ENCODE measurements at places on chromosomes 4 and X. TPM values are rescaled to one million over a fixed set of nuclear protein-coding genes. Genes with fewer than 3 reads are reported as not detected.

- no peaks in the 10 kb centered on the region for H3K36me3 ChIP-seq
- peak overlapping the region; percentile 40 for H3K27ac ChIP-seq
- H3K4me3 ChIP-seq = peak overlapping the region; percentile 74
These were observed 45.9 kb upstream of the CDKN2AIP start for GRCh38 chr4:183398298-183399125.

DNA sequence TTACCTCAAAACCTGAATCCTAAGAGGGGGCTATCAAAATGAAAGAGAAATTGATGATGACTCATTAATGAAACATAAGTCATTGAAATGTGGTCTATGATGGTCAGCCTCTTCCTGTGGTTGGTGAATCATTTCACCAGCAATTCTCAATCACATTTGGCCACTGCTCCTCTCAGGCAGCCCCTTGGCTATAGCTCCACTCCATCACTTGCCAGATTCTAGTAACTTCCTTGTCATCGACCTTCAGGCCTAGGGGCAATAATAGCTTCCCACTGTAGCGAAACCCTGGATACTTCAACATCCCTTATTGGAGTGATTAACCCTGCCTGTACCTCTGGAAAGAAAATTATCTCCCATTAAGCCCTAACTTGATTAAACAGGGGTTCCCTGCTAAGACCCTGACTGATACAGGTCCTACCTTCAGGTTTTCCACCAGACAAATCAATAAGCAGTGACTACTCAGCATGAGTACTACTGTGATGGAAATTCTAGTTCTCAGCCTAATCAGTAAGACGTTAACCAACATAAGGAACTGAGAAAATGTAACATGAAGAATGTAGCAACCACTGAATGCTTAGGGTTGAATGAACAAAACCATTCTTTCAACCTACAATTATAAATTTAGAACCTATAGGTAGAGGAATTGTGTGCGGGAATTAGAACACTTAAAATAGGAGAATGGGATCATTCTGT is 30.4 kb downstream of the ADH7 start:
- no peaks in the 10 kb centered on the region for H3K27me3 ChIP-seq
- peak overlapping the region; percentile 76 for H3K27ac ChIP-seq

DNA sequence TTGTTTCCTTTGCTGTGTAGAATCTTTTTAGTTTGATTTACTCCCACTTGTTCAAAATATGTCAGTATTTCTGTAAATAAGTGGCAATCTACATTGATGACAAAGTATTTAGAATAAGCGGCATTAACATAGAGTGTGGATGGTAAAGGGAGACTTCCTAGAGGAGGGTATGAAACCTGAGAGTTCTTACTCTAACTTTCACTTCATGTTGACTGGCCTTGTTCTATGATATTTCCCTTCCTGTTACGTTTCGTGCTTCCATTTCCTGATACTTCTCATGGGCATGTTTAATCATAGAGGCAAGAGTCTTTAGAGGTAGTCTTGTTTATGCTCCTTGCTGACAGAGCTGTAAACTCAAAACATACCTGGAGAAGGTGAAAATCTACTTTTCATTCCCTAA is 408.9 kb downstream of the GLUD2 start:
- no peaks in the 10 kb centered on the region for H3K4me1 ChIP-seq
- H3K36me3 ChIP-seq = no peaks in the 10 kb centered on the region
- no peak for DNase-seq
- no peak overlapping the region for H3K27ac ChIP-seq
- H3K4me3 ChIP-seq = no peak overlapping the region

DNA sequence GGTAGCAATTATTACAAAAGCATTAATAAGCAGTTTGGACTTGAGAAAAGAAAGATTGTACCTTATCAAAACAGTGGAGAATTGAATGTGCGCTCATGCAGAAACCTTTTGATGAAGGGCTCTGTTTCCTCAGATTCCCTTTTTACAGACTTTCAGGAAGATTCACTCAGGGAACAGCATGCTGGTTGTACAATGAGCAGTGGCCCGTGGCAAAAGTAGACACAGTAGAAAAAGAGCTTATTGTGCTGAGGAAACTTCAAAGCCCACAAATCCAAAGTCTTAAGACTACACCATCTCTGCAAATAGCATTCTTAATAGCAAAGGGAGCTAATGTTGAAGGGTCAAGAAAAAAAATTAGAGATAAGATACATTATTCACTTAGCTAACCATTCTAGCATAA is 858.9 kb downstream of the PDHA2 start:
- no peaks in the 10 kb centered on the region for H3K36me3 ChIP-seq
- no peaks in the 10 kb centered on the region for H3K4me1 ChIP-seq
- H3K27me3 ChIP-seq = no peaks in the 10 kb centered on the region
- no peak overlapping the region for H3K4me3 ChIP-seq
- no peak for DNase-seq
- no peak overlapping the region for H3K27ac ChIP-seq

GRCh38 chrX:40471965-40472648 is 108.7 kb upstream of the ATP6AP2 start:
- H3K27me3 ChIP-seq = peaks cover 96% of the 10 kb centered on the region
- no peak overlapping the region for H3K27ac ChIP-seq
- peak; percentile 25 for DNase-seq
- peaks cover 4% of the 10 kb centered on the region for H3K4me1 ChIP-seq
- H3K36me3 ChIP-seq = no peaks in the 10 kb centered on the region

DNA sequence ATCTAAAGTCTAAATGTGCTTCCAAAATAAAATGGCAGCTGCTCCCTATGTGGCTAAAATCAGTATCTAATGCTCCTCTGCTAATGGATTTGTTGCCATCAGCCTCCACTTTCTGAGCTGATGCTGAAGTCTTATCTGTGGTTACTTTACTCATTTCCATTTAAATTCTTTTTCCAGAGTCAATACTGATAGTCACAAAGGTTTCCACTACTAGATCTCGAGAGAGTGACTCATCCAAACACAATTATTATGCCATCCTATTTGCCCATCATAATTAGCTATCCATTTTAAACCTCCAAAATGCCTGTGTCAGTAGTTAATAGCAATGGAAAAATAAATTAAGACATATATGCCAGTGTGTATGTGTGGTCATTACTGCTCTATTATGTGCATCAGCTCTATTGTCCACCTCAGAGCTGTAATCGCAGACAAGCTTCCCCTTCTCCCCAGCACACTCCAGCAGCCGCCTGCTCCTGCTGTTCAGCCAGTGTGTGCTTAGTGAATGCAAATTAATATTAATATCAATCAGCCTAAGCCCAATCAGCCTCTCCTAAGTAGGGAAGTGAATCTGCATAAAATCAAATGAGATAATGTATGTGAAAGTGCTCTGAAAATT is 199.8 kb upstream of the ZIC3 start:
- no peaks in the 10 kb centered on the region for H3K27me3 ChIP-seq
- no peak for DNase-seq
- no peak overlapping the region for H3K4me3 ChIP-seq
- no peaks in the 10 kb centered on the region for H3K36me3 ChIP-seq

P2RY8 gene
- total RNA-seq = not detected

DNA sequence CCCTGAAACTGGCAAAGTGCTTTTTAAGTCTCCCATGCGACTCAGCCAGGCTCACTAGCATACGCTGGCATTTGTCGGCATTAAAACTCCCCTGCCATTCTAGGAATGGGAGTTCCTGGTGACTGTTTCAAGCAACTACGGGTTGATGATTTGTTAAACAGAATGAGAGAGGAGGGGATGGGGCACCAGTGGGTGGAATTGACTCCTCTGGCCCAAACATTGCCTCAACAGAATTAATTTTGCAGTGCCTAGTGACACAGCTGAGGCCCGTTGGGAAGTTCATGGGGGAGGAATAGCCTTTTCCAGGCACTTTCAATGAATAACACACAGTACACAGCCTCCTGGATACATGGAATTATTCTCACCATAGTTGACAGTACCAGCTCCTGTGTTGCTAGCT is 30.1 kb downstream of the NEUROG2 start:
- no peak overlapping the region for H3K27ac ChIP-seq
- no peak overlapping the region for H3K4me3 ChIP-seq
- no peak for DNase-seq
- H3K4me1 ChIP-seq = no peaks in the 10 kb centered on the region

THAP9 gene
- 3.6 TPM for total RNA-seq

- no peak overlapping the region for H3K4me3 ChIP-seq
- peaks cover 9% of the 10 kb centered on the region for H3K4me1 ChIP-seq
- H3K27me3 ChIP-seq = no peaks in the 10 kb centered on the region
These were observed 142.0 kb downstream of the SLC10A7 start for GRCh38 chr4:146379744-146380143.

FGF2 gene
- 134 TPM for total RNA-seq

DKK2 gene
- total RNA-seq = 0.07 TPM

DNA sequence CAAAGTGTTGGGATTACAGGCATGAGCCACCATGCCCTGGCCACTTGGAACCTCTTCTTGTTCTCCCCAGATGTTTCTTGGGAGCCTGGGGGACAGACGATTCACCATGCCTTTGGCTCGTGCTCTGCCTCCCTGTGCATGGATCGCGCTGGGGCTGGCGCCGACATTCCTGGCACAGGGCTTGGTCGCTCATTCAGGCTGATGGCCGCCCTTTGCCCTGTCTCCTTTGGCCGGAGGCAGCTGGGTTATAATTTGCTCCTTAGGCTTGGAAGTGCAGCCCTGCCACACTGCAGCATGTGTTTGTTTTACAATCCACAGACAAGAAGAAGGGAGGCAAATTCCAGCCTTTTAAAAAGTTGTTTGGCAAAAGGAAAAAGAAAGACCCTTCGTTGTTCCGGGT is 115.3 kb downstream of the AASDH start:
- no peak for DNase-seq
- no peak overlapping the region for H3K27ac ChIP-seq
- H3K4me1 ChIP-seq = peaks cover 6% of the 10 kb centered on the region
- H3K36me3 ChIP-seq = no peaks in the 10 kb centered on the region
- no peak overlapping the region for H3K4me3 ChIP-seq

WNK3 gene
- not detected for total RNA-seq

FAM149A gene
- total RNA-seq = 1.3 TPM

DNA sequence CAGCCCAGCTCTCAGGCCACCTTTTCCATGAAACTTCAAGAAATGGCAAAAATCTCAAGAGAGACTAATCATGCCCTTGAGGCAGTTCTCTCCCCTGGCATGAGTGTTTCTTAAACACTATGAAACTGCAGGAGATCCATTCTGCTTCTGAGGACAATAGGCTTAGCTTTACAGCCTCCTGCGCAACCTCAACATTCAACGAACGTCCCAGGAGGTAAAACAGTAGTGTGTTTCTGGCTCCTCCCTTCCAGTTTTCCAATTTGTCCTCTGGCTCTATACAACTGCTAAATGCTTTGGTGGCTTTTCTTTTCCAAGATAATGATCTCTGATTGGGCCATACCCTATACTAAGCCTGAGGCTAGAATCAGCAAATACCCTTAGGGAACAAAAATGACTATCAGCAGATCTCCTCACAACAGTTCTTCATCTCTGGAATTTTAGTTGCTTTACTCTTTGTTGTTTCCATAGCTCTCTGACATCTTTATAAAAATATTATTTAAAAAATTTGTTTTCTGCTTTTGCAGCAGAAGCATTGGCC is 87.0 kb upstream of the FAT1 start:
- no peaks in the 10 kb centered on the region for H3K27me3 ChIP-seq
- no peak overlapping the region for H3K27ac ChIP-seq
- no peak for DNase-seq
- no peak overlapping the region for H3K4me3 ChIP-seq
- no peaks in the 10 kb centered on the region for H3K36me3 ChIP-seq

TRPC5OS gene
- total RNA-seq = not detected

UGT2B7 gene
- total RNA-seq = not detected

GRCh38 chr4:159290321-159291030 is 187.6 kb downstream of the RAPGEF2 start:
- H3K27me3 ChIP-seq = no peaks in the 10 kb centered on the region
- H3K4me1 ChIP-seq = peaks cover 37% of the 10 kb centered on the region
- H3K27ac ChIP-seq = peak overlapping the region; percentile 65
- DNase-seq = no peak
- no peak overlapping the region for H3K4me3 ChIP-seq
- H3K36me3 ChIP-seq = peaks cover 6% of the 10 kb centered on the region

- peaks cover 12% of the 10 kb centered on the region for H3K4me1 ChIP-seq
- H3K27ac ChIP-seq = no peak overlapping the region
- no peak for DNase-seq
- H3K36me3 ChIP-seq = no peaks in the 10 kb centered on the region
These were observed 222 bp downstream of the SMAD1 start for GRCh38 chr4:145481942-145482208.
